ENCODE measurements at places on chromosomes 5 and 9.

DNA sequence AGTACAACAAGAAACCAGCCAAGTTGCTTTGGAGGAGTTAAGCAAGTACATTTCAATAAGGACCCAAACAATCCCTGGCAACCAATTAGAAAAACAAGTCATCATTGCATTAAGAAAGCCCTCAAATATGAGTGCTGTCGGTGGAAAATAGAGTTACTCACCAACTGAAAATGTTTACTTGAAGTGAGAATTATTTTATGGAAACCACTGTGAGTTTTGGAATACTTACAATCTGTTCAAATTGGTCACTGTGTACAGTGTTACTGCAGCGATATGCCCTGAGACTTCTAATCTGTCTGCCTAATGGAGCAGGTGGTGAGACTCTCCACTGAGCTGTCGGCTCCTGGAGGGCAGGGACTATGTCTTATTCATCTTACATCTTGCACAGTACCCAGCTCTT lies 1073.2 kb upstream of the DMAC1 start:
- no peak for DNase-seq

DNA sequence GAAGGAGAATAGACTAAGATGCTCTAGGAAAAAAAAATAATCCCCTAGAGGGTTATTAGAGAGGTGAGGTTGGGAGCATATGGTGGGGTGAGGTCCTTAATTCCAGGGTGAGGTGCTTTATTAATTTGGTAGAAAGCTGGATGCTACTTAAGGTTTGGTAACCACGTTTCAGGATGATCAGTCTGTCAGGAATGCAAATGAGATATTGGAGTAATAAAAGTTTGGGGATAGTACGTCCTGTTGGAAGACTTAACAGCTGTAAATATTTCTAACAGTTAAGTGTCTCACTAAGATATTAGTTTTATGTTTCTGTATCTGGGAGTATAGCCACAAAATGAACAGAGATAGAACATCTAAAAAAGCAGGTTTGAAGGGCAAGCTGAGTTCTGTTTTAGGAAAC lies 578.9 kb downstream of the CETN3 start:
- no peak for DNase-seq

- DNase-seq, result no peak
Observed at GRCh38 chr9:71891557-71892189, 19.3 kb downstream of the ABHD17B start.

DNA sequence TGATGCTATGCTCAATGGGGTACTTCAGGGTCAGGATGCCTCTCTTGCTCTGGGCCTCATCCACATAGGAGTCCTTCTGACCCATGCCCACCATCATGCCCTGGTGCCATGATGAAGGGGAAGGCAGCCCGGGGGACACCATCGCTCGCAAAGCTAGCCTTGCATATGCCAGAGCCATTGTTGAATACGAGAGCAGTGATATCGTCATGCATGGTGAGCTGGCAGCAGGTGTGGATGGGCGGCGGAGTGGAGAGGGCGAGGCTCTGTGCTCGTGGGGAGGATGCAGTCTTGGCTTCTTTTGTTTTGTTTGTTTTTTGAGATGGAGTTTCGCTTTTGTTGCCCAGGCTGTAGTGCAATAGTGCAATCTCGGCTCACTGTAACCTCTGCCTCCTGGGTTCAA lies 17.2 kb upstream of the SPZ1 start:
- no peak for DNase-seq

DNA sequence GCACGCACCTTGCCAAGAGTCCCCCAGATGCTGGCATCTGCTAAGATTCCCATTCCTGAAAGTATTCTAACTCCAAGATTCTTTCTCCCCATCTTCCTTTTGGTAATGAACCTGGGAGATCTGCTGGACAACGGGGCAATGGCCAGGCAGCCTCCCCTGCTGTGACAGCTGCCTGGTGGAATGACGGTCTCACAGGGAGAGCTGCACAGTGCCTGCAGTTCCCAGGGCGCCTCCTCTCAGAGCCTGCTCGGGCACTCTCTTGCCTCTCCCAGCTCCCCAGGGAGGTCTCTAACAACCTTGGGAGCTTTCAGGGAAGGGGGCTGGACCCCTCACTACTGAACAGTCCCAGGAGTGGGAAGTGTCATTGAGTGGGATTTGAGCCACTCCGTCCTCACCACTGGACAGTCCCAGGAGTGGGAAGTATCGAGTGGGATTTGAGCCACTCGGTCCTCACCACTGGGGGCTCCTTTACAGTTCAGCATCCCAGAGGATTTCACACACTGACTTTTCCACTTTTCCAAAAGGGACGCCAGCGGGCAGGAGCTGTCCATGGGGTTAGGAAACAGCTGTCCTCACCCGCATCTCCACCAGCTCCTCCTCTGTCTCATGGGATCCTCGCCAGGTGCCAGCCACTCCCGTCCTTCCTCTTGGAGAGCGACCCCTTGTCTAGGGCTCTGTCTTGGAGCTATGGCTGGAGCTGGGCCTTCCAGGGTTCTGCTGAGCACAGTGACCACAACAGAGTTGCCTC lies 65.7 kb downstream of the ADAMTS2 start:
- DNase-seq, result no peak

DNA sequence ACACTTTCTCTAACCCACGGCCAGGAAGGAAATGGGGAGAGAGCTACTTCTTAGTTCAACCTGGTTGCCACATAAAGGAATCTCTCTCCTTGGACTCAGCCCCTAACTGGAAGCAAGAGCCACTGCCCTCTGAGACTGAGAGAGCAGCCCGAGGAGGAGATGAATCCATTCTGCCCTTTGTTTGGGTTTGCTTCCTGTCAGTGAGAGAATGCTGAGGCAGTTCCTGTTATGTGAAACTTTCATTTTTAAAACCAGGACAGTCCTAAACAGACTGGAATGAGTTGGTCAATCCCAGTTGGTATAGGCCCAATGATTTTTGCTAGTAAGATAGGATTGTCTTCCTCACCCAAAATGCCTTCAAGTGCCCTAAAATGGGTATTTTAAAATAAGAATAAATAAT lies 205.1 kb downstream of the NTRK2 start:
- no peak for DNase-seq

DNA sequence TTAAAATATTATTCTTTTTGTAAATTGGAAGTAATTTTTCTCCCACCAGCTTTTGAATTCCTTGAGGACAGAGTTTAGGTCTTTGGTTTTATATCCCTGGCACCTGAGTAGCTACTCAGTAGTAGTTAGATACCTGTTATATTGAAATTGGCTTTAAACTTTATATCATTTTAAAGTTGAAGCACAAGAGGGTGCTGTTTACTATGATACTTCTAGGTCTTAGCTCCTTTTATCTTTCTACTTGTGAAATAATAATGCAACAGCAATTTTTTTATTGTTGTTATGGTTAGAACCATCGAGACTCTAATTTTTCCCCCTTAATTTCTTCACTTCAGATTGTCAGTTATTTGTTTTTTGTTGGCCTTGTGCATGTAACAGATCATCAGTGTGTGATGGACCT lies 46.3 kb downstream of the AP3S1 start:
- DNase-seq, result no peak

GRCh38 chr5:73902327-73903051 lies 276.5 kb downstream of the ARHGEF28 start:
- no peak for DNase-seq

Data from stimulated activated CD8-positive, alpha-beta memory T cell treated with anti-CD3 and anti-CD28 coated beads, Interleukin-15, amount 100 ng/mL, for 1 hour (primary cell).